ENCODE measurements at places on chromosomes 12 and 14. TPM values are rescaled to one million over a fixed set of nuclear protein-coding genes. Genes with fewer than 3 reads are reported as not detected.

- no peak for DNase-seq
- no peak overlapping the region for H3K27ac ChIP-seq
- peaks cover 3% of the 10 kb centered on the region for H3K36me3 ChIP-seq
- H3K4me3 ChIP-seq, result no peak overlapping the region
Measured at GRCh38 chr12:73656375-73656774, 881.3 kb upstream of the ATXN7L3B start.

GRCh38 chr12:121791671-121792551 lies 1.6 kb downstream of the RHOF start:
- H3K27ac ChIP-seq, result no peak overlapping the region
- H3K4me1 ChIP-seq, result peaks cover 31% of the 10 kb centered on the region
- peaks cover 25% of the 10 kb centered on the region for H3K27me3 ChIP-seq
- peaks cover 6% of the 10 kb centered on the region for H3K36me3 ChIP-seq
- no peak for DNase-seq
- H3K4me3 ChIP-seq, result peak overlapping the region; percentile 85

The ADCY6 gene
- 79.5 TPM for total RNA-seq

- H3K4me3 ChIP-seq, result no peak overlapping the region
- DNase-seq, result peak; percentile 40
- peaks cover 6% of the 10 kb centered on the region for H3K4me1 ChIP-seq
- H3K27ac ChIP-seq, result no peak overlapping the region
- no peaks in the 10 kb centered on the region for H3K36me3 ChIP-seq
- H3K27me3 ChIP-seq, result no peaks in the 10 kb centered on the region
Measured at GRCh38 chr14:32252030-32252670, 49.1 kb upstream of the RNU6-8 start.

DNA sequence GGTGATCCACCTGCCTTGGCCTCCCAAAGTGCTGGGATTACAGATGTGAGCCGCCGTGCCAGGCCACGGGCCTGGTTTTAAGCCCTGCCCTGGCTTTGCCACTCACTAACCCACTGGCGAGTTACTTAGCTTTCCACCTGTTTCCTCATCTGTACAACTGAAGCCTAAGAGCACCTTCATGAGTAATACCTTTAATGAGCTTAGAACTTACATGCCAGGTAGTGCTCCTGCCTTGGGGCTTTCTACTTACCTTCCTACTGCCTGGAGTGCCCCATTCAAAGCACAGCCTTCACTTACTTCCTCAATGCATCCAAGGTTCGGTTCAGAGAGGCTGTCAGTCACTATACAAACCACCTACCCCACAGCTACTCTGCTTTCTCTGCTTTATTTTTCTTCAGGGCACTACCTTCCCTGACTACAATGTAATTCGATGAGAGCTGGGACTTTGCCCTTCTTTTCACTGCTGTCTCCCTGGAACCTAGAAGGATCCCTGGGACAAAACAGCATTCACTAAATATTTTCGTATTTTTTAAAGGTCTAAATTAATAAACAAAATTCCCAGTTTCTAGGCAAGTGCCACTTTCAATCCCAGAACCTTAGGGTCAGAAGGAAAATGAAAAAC lies 13.8 kb downstream of the ZCCHC8 start:
- no peaks in the 10 kb centered on the region for H3K4me1 ChIP-seq
- no peaks in the 10 kb centered on the region for H3K27me3 ChIP-seq
- H3K4me3 ChIP-seq, result no peak overlapping the region
- no peak overlapping the region for H3K27ac ChIP-seq

GRCh38 chr12:124802361-124802760 lies 61.3 kb downstream of the SCARB1 start:
- peaks cover 18% of the 10 kb centered on the region for H3K4me1 ChIP-seq
- no peak for DNase-seq
- no peaks in the 10 kb centered on the region for H3K27me3 ChIP-seq
- H3K27ac ChIP-seq, result no peak overlapping the region
- H3K4me3 ChIP-seq, result no peak overlapping the region

The SLC22A17 gene
- 39.4 TPM for total RNA-seq

- no peaks in the 10 kb centered on the region for H3K4me1 ChIP-seq
- H3K36me3 ChIP-seq, result no peaks in the 10 kb centered on the region
- no peak overlapping the region for H3K27ac ChIP-seq
- H3K4me3 ChIP-seq, result no peak overlapping the region
- DNase-seq, result no peak
Measured at GRCh38 chr12:112881602-112882001, 25.2 kb upstream of the OAS1 start.

GRCh38 chr14:75426332-75427125 lies 1.3 kb upstream of the JDP2 start:
- H3K36me3 ChIP-seq, result no peaks in the 10 kb centered on the region
- H3K4me1 ChIP-seq, result peaks cover 3% of the 10 kb centered on the region
- H3K27ac ChIP-seq, result no peak overlapping the region
- H3K4me3 ChIP-seq, result peak overlapping the region; percentile 81
- peaks cover 43% of the 10 kb centered on the region for H3K27me3 ChIP-seq
- no peak for DNase-seq

- H3K36me3 ChIP-seq, result no peaks in the 10 kb centered on the region
- H3K4me3 ChIP-seq, result peak overlapping the region; percentile 48
- H3K4me1 ChIP-seq, result peaks cover 20% of the 10 kb centered on the region
- no peak overlapping the region for H3K27ac ChIP-seq
- H3K27me3 ChIP-seq, result peaks cover 2% of the 10 kb centered on the region
Measured at GRCh38 chr12:103924761-103925641, 5.2 kb upstream of the HSP90B1 start.

The MUCL1 gene
- total RNA-seq, result not detected

GRCh38 chr14:75273272-75274049 lies 5.2 kb upstream of the FOS start:
- H3K27me3 ChIP-seq, result peaks cover 21% of the 10 kb centered on the region
- peak overlapping the region; percentile 8 for H3K4me3 ChIP-seq
- H3K36me3 ChIP-seq, result no peaks in the 10 kb centered on the region
- DNase-seq, result no peak
- peaks cover 32% of the 10 kb centered on the region for H3K4me1 ChIP-seq
- H3K27ac ChIP-seq, result no peak overlapping the region

The IKZF4 gene
- 42.3 TPM for total RNA-seq

DNA sequence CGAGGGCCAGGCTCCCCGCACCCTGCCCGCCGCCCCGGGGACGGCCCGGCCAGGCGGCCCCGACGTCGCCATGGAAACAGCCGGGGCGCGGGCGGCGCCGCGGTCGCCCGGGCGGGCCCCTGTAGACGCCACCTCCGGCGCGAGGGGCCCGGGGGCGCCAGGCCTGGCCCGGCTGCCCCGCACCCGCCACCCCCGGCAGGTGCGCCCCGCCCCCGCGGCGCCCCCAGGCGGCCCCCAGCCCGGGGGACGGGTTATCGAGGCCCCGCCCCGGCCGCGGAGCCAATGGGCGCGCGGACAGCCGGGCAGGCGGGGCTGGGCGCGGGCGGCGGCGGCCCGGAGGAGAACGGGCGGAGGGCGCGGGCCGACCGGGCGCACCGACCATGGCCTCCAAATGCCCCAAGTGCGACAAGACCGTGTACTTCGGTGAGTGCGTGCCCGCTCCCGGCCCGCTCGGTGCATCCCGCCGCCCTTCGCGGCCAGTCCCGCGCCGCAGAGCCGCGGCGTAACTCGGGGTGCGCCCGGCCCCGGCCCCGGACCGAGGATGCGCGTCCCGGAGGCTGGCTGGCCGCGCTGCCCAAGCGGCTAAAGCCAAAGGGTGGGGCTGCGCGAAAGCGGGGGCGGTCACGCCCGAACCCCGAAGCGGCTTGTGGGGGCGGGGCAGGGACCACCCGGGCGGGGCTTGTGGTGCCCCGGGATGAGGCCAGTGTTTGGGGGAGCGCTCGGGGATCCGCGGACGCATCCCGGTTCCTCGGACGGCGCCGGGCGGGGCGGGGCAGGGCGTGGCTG lies at the start of gene CRIP2:
Gene CRIP2, plus strand, starts transcription at position 339 of the 786 bp plus-strand sequence. Its CDS starts 42 bp downstream, at position 381.
- no peaks in the 10 kb centered on the region for H3K4me1 ChIP-seq
- H3K27ac ChIP-seq, result peak within 1 kb of the TSS; percentile 71
- H3K36me3 ChIP-seq, result no peaks in the 10 kb centered on the region
- H3K4me3 ChIP-seq, result peak within 1 kb of the TSS; percentile 83
- H3K27me3 ChIP-seq, result peaks cover 16% of the 10 kb centered on the region
- DNase-seq, result no peak

- no peaks in the 10 kb centered on the region for H3K27me3 ChIP-seq
- peaks cover 3% of the 10 kb centered on the region for H3K4me1 ChIP-seq
- no peak overlapping the region for H3K4me3 ChIP-seq
Measured at GRCh38 chr12:125092872-125093680, 27.8 kb downstream of the AACS start.

DNA sequence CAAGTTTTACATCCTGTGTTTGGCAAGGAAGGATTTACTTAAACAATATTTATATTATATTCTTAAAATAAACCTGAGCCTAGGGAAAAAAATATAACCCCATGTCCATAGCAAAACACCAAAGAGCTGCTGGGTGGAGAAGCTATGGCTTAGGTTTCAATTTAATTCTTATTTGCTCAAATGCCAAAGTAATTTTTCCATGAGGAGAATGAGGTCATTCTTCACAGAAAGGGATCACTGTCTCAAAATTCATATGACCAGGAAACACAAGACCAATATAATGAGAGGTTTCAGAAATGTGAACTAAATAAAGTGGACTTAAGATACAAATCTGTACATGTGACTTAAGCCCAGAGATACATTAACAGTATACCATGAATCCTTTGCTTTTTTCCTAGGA lies 195.0 kb downstream of the PHLDA1 start:
- H3K27me3 ChIP-seq, result no peaks in the 10 kb centered on the region
- no peak overlapping the region for H3K27ac ChIP-seq
- peaks cover 29% of the 10 kb centered on the region for H3K4me1 ChIP-seq
- no peak for DNase-seq
- no peak overlapping the region for H3K4me3 ChIP-seq

- peaks cover 12% of the 10 kb centered on the region for H3K36me3 ChIP-seq
- no peaks in the 10 kb centered on the region for H3K27me3 ChIP-seq
- DNase-seq, result no peak
- no peak overlapping the region for H3K27ac ChIP-seq
Measured at GRCh38 chr12:38788106-38788505, 117.3 kb downstream of the CPNE8 start.

DNA sequence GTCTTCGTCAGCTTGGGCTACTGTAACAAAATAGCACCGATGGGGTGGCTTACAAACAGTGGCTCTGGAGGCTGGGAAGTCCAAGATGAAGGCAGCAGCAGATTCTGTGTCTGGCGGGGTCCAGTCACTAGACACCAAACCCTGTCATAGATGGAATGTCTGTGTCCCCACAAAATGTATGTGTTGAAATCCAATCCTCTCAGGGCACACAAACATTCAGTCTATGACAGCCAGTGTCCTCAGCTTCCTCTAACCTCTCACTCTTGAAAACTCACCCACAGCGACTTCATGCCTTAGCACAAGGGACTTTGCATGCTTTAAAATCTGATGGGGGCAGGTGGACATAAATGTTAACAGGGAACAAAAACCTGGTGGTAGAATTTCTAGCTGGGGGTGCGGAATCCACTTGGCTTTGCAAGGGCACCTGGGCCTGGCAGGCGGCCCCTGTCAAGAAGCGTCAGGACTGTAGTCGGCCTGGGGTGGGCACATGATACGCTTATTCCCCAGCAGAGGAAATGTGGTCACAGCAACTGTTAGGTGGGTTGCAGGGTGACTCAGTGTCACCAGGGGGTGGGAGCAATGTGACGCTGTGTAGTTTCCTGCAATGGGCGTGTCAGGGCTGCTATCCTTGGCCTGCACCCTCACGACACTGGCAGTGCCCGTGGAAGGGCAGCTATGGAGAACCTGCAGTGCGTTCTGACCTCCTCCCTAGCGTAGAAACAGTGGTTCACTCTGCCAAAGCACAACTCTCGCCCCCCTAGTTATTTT lies 17.7 kb downstream of the RIN3 start:
- H3K4me1 ChIP-seq, result peaks cover 17% of the 10 kb centered on the region
- H3K36me3 ChIP-seq, result no peaks in the 10 kb centered on the region
- H3K27me3 ChIP-seq, result no peaks in the 10 kb centered on the region
- H3K27ac ChIP-seq, result no peak overlapping the region
- H3K4me3 ChIP-seq, result no peak overlapping the region

- no peak overlapping the region for H3K27ac ChIP-seq
- H3K4me3 ChIP-seq, result no peak overlapping the region
- H3K4me1 ChIP-seq, result peaks cover 6% of the 10 kb centered on the region
- H3K36me3 ChIP-seq, result no peaks in the 10 kb centered on the region
- no peak for DNase-seq
Measured at GRCh38 chr12:94336211-94336925, 123.3 kb downstream of the CEP83 start.

GRCh38 chr12:121581686-121582429 lies 1.0 kb upstream of the KDM2B start:
- no peaks in the 10 kb centered on the region for H3K36me3 ChIP-seq
- peak overlapping the region; percentile 97 for H3K27ac ChIP-seq
- H3K4me1 ChIP-seq, result peaks cover 53% of the 10 kb centered on the region
- DNase-seq, result no peak
- no peaks in the 10 kb centered on the region for H3K27me3 ChIP-seq
- H3K4me3 ChIP-seq, result peak overlapping the region; percentile 99

GRCh38 chr12:124168016-124168786 lies 126.7 kb upstream of the RFLNA start:
- H3K4me3 ChIP-seq, result no peak overlapping the region
- no peaks in the 10 kb centered on the region for H3K27me3 ChIP-seq
- no peak for DNase-seq
- H3K27ac ChIP-seq, result no peak overlapping the region
- H3K4me1 ChIP-seq, result no peaks in the 10 kb centered on the region
- no peaks in the 10 kb centered on the region for H3K36me3 ChIP-seq

DNA sequence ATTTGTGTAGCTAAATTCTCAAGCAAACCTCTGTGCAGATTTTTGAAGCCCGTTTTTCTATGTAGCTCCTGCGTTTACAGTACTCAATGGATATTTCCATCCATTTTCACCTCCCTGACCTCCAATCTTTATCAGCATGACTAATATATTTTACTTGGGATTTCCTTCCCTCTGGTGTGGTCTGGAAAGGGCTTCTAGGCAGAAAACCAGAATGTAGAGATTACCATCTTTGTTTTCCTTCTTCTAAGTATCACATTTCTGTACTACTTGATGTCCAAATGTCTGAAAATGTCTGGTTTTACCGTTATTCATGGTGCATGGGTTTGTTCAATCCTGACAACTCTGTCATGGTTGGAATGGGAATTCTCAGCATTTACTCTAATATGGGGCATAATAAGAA lies 907.6 kb upstream of the FLRT2 start:
- no peak overlapping the region for H3K27ac ChIP-seq
- H3K27me3 ChIP-seq, result no peaks in the 10 kb centered on the region

- H3K27me3 ChIP-seq, result no peaks in the 10 kb centered on the region
- H3K4me1 ChIP-seq, result peaks cover 5% of the 10 kb centered on the region
- no peak overlapping the region for H3K27ac ChIP-seq
- no peaks in the 10 kb centered on the region for H3K36me3 ChIP-seq
- no peak overlapping the region for H3K4me3 ChIP-seq
Measured at GRCh38 chr12:8609061-8609570, 3.5 kb downstream of the AICDA start.

All from neural crest cell (in vitro differentiated cells).